H4 (cell line): ENCODE measurements at places on chromosomes 1 and 21.
A peak's percentile ranks its signal among the peaks of the same experiment; 100 is the strongest.

DNA sequence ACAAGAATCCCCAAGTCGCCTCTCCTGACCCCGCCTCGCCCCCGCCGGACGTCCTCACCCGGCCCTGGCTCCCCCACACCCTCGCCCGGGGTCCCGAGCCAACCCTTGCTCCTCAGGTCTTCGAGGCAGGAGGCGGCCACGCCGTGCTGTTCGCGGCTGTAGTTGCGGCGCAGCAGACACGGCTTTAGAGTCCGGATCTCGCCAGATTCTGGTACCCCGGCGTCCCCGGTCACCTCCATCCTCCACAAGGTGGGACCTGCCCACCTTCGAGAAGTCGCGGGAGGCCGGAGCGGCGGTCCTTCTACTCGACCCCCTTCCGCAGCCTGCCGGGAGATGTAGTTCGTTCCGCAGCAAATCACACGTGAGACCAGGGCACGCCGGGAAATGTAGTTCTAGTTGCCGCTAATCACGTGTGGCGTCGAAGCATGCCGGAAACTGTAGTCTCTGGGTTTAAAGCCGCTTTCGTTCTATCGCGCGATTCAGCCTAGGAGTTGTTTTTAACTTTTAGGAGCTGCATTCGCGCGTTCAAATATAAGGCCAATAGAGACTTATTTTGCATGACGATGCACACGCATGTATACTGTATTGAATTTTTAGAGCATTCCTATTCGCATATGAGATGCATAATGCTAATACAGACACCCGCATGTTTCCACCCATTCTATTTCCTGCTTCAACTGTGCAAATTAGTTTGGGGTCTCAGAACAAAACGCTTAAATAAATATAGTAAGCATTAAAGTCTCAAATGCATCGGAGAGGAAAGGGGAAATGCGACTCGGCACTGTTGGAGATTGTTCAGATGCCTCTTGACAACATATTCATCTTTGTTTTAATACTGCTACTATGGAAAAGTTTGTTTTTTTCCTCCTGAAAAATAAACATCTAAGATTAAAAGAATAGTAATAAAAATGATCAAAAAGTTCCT lies at the start of gene DFFA:
Gene DFFA (minus strand): TSS at position 310 of the 925 bp plus-strand sequence. CDS start 71 bp downstream, at position 239.
- peak; percentile 96 for DNase-seq

DNA sequence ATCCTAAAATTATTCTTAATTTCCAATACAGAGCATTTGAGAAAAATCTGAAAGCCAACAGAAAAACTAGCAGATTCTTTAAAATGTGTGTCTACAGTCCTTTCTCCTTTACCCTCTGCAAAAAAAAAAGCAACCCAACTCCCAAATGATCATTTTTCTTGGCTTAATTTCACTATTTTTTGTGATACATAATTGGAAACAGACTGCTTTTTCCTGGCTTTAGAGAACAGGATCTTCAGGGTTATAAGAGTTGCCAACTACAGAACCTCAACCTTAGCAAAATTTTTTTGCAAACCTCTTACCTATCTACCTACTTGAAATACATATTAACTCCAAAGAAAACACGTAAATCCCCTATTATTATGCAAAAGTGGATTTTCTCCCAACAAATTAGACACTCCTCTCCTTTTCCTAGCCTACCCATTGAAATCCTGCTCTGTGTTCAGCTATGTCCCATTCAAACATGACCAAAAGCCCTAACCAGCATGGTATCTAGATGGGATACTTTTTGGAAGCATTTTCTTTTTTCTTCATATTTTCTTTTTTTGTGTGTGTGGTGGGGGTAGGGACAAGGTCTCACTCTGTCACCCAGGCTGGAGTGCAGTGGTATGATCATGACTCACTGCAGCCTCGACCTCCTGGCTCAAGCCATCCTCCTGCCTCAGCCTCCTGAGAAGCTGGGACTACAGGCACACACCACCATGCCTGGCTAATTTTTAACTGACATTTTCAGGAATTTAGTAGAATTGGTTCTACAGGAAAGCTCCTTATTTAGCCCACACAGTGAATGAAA lies 9.0 kb downstream of the TGFBR3 start:
- DNase-seq: no peak

DNA sequence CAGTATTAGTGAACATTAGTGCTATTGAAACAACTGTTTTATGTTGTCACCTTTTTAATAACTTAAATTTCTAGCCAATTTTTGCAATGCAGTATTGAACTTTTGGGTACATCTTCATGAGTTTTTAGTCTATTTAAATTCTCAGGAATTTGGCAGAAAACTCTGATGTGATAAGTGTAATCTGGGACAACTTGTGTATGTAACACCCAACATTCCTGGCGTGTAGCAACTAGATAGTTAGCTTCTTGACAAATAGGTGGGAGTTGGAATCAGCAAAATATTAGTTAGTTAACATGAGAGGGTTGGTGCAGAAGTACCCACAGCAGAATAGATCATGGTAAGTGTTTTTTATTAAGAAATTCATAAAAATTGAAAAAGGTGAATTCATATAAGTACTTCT lies 111.6 kb downstream of the ITSN1 start:
- DNase-seq: no peak

GRCh38 chr21:23968722-23969647 lies 1638.3 kb downstream of the MRPL39 start:
- peak; percentile 84 for DNase-seq

DNA sequence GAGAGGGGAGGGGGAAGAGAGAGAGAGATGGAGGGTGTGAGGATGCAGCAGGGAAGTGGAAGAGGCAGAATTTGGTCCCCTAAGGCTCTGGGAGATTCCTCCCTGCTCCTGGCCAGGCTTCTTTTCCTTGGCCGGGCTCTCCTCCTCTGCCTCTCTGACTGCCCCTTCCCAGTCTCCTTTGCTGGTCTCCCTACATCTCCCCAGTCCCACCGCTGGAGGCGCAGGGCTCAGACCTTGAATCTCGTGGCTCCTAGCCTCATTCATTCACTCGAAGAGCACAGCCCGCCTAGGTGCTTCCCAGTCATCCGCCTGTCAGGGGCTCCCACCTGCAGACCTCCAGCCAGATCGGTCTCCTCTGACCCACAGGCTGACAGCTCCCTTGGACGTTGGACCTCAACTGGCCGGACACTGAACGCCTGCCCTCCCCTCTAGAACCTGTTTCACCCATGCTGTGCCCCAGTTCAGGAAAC lies 76.5 kb downstream of the VWA5B1 start:
- DNase-seq: no peak

DNA sequence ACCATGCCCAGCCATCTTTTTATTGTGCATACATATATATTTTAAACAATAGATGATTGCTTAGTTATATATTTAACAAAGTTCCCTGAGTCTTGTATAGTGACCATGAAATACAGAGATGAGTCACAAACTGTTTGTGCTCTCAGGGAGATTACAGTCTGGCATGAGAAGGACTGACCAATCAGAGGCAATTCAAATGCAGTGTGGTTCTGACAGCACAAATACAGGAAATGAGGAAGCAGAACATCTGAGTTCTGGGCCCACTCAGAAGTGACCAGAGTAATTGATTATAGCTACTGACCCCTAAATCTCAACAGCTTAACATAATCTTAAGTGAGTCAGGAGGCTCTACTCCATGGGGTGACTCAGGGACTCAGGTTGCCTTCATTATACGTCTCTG lies 534.5 kb downstream of the OMA1 start:
- no peak for DNase-seq

DNA sequence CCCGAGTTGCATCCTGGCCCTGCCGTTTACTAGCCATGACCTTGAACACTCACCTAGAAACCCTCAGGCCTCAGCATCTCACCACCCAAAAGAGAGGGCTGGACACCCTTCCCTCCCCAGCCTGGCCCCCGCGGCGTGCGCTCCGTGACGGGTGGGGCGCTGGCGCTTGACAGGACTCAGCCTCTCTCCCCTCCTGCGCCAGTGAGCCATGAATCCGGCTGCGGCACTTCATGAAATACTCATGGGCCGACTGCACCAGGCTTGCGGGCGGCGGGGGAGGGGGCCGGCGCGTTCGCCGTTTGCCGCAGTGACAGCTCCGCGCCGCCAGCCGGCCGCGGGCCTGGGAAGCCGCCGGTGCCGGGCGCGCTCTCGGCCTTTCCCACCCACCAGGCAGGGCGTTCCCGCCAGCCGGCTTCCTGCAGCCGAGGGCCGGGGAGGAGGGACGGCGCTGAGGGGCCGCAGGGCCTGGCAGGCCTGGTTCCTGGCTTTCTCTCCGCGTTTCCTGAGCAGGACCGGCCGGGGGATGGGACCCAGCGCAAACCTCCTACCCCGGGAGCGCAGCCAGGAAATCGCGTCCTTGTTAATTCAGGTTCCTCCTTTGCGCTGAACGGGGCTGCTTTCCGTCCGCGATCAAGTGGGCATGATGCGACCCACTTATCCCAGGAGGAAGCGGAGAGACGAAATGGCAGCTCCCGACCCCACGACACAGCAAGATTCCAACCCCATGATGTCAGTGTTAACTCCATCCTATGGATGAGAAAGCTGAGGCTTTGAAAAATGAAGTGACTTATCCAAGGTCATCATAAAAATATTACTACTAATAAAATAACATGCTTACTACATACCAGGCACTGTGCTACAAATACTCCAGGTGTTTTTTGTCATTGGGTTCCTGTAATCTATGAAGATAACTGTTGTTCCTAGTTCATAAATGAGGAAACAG lies 9.1 kb upstream of the LUZP1 start:
- peak; percentile 50 for DNase-seq

DNA sequence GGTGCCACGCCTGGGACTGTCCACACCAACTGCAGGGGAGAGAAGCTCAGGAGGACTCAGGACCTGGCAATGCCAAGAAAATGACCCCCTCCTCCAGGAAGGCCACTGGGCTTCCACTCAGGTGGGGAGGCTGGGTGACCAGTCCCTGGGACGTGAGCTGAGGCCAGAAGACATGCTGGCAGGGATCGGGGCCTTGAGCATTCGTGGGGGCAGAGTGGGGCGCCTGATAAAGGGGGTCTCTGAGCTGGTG lies 15.3 kb upstream of the COL6A2 start:
- no peak for DNase-seq

DNA sequence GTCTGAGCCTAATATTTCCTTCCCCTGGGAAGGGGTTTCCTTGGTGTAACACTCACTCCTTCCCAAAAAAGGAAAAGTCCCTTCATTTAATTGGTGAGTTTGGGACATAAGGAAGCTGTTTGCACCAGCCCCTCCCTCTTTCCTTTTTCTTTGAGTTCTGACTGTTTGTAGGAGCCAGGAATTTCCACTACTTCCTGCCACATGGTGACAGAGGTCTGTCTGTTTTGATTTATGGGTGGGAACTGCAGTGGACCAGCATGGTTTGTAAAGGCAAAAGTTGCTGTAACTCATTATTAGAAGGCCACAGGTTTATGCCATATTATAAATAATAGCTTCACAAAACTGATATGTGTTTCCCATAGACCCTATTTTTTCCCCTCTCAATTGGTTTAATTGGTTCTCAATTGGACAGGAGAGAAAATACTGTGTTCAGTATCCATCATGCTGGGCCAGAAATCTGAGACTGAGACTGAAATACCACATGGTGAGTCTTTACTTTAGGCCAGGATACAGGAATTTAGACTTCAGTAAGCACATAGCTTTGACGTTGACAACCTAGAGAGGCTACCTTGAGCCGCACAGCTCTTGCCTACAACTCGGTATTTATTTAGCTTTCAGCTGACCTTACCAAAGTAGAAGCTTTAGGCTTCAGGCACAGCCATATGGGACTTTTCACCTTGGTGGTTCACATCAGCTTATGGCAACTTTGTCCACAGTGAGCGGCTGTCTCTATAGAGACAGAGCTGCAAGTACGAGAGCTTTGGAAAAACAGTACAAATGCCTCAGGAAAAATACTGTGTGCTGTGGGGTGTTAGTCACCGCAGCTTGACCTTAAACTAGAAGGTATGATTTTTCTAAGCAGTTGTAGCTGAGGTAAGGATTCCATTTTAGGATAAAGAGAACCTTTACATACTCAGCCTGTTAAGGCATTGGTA lies 40.0 kb upstream of the RGS7 start:
- DNase-seq: no peak

DNA sequence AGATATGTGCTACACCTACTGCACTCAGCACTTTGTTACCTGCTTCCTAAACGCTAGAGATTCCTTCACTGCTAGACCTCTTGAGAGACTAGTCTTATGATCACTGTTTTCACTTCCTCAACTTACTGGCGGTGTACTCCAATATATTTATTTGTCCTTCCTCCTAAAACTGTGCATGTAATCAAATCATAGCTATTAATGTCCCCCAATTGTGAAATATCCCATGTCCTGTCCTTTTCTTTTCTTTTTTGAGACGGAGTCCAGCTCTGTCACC lies 3.4 kb downstream of the SOAT1 start:
- no peak for DNase-seq

DNA sequence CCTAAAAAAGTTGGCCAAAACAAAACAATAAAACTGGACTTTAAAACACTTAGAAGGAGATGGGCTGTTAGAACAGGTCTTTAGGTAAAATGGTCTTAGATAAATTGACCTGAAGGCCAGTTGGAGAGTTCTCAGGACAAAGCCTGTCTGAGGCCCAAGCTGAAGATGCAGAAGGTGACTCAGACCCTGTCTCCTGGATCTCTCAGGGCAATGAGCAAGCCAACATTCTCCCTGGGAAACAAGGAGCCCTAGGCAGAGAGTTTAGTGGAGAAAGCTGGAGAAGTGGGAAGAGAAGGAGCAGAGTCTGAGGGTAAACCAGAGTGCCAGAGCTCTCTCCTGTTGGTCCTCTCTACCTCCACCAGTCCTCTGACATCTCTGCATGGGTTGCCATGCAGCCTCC lies 70.1 kb downstream of the FCRL5 start:
- DNase-seq: no peak

GRCh38 chr1:187121661-187122060 lies 292.9 kb downstream of the PLA2G4A start:
- no peak for DNase-seq

DNA sequence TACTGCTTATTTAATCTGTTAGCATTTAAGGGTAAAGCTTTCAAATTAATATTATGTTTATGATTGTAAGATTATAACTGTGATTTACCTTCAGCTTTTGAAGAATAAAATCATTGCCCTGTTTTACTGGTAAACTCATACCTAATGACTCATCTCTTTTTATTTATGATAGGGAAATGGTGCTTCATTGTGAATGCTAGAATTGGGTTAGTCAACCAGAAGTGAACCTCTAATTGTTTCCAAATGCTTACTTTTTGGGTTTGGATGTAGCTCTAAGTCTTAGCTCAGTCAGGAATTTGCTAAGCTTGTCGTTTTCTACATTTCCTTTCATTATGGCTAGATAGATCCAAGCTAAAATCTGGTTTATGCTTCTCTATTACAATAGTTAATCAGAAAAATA lies 59.4 kb downstream of the SLC30A7 start:
- peak; percentile 81 for DNase-seq
